Forelimb muscle (tissue), 1 donor: ENCODE measurements at places on chromosomes 4 and X.

DNA sequence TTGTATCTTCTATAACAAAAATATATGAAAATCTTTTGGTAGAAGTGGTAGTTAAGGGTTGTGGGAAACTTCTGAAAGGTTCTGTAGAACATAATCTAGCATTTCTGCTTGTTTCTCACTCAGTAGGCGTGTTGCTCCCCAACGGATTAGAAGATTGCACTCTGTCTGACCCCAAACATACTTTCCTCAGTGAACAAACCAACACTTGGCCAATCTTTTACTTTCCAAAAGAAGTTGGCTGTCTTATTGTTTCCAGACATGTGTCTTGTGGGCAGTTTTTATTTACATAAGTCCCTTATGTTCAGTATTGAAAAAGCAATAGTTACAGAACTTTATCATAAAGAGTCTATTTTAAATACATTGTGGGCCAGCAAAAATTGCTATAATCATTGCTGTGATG is 312.8 kb upstream of the EPHA5 start:
- peak; percentile 54 for DNase-seq

- no peak for DNase-seq
Measured at GRCh38 chr4:169156392-169156791, 114.4 kb downstream of the SH3RF1 start.

DNA sequence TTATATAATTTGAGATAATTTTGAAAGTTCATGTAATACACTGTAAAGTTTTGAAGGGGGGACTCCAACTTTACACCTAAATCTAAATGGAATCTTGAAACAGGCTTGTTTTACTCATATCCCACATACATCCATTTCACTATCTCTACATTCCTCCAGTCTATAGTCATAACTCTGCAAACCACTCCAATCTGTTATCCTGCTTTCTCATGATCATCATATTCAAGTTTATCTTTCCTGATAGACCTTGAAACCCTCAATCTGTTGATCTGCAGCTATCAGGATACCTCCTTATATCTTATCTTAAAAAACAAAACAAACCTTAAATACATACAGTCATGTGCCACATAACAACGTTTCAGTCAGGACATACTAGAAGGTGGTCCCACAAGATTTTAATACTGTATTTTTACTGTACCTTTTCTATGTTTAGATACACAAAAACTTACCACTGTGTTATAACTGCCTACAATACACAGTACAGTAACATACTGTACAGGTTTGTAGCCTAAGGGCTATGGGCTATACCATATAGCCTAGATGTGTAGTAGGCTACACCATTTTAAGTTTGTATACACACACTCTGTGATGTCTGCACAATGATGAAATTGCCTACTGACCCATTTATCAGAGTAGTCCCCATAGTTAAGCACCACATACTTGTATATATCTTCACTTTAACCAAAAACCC is 14.0 kb downstream of the CHIC2 start:
- no peak for DNase-seq

DNA sequence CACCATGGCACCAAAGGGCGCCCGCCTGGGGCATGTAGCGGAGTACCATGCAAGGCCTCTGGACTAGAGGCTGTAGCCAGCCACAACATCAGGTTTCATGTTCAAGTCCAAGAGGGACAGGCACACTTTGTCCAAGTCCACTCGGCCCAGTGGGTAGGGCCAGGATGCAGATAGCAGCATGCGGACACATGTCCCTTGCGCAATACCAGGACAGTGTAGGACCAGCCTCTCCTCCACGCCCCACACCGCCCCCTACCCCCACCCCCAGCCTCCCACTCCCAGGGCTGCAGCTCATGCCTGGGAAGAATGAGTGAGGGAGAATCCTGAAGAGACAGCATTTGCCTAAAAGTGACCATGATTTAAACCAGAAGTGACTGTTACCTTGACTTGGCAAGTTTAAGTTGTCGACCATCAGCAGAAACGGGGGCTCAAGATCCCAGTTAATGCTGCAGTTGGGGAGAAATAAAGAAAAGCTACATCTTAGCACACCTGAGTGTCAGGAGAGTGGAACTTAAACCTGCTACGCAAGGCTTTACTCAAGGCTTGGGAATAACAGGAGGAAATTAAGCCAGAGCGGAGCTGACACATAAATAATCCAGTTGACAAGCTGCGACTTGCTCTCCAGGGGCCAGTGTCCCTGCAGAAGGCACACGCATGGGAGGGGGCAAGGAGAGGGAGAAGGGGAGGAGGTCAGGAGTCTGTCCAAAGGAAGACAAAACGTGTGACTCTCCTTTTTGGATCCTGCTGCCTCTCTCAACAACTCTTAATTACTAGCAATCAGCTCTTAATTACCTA is 221.7 kb downstream of the BCOR start:
- no peak for DNase-seq

DNA sequence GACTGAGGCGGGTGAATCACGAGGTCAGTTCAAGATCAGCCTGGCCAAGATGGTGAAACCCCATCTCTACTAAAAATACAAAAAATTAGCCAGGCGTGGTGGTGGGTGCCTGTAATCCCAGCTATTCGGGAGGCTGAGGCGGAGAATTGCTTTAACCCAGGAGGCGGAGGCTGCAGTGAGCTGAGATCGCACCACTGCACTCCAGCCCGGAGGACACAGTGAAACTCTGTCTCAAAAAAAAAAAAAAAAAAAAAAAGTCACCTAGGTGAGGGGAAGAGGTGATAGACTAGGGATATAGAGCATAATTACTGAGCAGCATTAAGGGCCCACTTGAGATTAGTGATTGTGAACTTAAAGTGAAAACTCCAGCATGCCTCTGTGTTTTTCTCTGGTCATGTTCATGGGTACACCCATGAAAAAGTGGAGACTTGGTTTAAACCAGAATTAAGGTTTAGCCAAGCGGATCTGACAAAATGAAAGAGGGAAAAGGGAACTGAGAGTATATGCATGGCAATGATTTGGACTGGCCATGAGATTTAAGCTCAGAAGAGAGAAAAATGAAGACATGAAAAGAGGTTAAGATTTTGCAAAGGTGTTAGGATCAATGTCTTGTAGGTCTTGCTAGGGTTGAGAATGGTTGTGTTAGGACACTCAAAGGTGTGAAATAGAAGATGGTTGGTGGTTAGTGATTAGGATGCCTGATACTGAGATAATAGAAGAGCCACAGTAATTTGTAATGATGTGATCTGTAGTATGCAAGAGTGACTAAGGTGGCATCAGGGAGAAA is 105.0 kb downstream of the RAB28 start:
- no peak for DNase-seq

DNA sequence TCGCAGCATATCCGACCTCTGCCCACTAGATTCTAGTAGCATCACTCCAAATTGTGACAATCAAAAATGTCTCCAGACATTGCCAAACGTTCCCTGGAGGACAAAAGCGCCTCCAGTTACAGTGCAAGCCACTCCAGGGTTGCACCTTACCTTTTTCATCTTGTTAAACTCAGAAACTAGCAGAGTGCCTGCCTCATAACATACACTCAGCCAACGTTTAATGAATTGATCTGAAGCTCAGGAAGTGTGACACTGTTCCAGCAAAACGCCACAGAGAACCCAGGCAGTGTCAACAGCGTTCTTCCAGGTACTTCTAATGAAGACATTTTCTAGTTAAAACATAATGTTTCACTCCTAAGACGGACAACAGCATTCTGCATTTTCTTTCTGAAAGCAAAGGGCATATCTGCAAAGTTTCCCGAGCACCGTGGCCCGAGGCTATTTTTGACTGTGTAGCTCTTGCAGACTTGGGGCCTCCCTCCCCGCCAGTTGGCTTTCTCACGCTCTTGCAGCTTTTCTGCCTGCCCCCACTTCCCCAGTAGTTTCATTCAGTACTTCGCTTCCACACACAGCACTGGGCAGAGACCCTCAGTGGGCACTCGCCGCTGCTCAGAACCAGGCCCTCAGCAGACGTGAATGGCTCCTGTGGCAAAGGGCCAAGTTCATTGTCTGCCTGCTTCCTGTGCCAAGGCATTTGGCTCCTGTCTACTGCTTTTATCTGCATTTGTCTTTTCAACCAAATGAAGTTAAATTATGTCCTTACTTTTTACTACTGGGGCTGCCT is 133.4 kb upstream of the TTC29 start:
- DNase-seq = no peak

DNA sequence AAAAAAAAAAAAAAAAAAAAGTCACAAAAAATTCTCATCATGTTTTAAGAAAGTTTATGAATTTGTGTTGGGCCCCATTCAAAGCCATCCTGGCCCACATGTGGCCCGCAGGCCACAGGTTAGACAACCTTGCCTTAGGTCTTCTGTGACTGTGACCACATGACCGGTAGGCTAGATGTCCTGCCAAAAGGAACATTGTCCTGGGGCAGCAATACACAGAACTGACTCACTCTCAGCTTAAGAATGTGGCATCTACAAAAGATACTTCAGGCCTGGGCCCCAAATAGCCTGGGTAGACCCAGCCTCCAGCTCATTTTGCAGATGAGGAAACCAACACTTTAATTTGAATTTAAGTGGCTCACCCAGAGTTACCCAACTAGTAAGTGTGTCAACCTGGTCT is 10.0 kb downstream of the AWAT2 start:
- DNase-seq = no peak

DNA sequence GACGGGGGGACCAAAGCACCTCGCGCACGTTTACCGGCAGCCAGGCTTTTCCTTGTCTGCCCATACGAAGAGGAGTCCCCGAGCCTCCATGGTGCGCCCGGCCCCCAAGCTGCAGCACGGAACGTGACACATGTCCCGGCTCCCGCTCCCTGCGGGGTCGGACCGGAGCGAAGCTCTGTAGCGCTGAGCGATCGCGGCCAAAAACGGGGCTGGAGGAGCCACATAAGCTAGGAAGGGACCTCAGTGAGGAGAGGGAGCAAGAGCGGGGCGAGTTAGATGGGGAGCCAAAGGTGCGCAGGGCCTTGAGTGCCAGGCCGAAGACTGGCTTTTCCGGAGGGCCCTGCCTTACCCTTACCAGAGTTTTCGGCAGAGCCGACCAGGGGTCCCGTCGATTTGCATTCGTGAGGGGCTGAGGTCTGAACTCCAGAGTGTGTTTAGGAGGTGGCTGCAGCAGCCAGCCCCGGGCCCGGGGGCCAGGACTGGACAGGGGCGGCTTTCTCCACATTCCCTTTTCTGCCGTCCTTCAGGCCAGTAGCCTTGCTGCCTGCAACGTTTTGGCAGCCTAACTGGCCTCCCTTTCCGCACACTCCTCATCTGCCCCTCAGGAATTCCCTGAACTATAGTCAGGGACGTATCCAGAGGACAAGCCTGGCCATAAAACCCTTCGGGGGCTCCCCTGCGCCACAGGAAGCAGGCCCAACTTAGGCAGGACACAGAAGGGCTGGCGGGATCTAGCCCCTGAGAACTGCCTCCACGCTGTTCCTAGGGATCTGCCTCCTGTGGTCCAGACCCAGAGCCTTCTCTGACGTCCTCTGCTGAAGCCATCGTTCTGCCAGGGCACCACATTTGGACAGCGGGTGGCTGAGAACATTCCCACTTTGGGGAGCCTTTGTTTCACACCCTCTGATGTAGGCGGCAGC is 689 bp downstream of the SSR4 start:
- DNase-seq = no peak

GRCh38 chr4:1873291-1873690 is 2.1 kb downstream of the NSD2 start:
- DNase-seq = no peak

DNA sequence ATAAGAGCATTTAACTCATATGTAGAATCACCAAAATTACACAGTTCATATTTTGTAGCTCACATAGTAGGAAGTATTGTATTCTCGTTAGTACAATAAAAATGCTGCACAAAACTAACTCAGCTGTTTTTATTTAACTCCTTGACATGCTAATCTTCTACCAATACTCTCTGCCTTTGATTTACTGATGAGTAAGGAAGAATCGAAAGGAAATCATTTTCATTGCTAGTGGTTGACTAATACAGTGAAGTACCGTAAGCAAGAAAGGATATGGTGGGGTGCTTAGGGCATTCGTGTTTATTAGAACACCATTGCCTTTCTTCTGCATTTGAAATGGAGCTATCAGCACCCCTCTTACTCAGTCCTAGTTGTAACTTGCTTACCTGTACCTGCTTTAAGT is 1239.1 kb upstream of the TENM3 start:
- no peak for DNase-seq
